ENCODE measurements at places on chromosomes 12 and 14. TPM values are rescaled to one million over a fixed set of nuclear protein-coding genes. Genes with fewer than 3 reads are reported as not detected.

The TMEM119 gene
- total RNA-seq, result 2.3 TPM

The TRMT61A gene
- 10.7 TPM for total RNA-seq

The KLRB1 gene
- not detected for total RNA-seq

The TSPAN19 gene
- total RNA-seq, result not detected

The GPX2 gene
- not detected for total RNA-seq

The TMEM233 gene
- total RNA-seq, result not detected

The TBX5 gene
- total RNA-seq, result under 0.01 TPM

Measured in smooth muscle cell of the umbilical artery (primary cell).